ENCODE measurements at places on chromosomes 1 and 21.
A peak's percentile ranks its signal among the peaks of the same experiment; 100 is the strongest.

- DNase-seq: no peak
Observed at GRCh38 chr1:208030288-208031091, 119.6 kb upstream of the CD34 start.

DNA sequence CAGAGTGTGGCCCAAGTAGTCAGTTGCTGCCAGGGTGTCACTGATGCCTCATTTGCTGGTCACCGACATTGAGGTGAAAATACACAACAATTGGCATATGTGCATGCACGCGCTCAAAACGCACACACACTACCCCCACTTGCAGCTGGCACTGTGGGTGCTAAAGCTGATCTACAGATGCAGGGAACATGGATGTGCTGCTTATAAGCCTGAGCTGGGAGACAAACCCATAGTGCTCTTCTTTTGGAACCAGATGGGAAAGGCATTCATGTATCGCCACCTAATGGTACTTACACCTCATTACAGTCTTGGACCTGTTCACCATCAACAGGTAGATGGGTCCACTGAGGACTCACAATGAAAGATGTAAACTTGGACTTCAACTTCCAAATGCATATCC lies 70.3 kb upstream of the CAMK1G start:
- DNase-seq: no peak

DNA sequence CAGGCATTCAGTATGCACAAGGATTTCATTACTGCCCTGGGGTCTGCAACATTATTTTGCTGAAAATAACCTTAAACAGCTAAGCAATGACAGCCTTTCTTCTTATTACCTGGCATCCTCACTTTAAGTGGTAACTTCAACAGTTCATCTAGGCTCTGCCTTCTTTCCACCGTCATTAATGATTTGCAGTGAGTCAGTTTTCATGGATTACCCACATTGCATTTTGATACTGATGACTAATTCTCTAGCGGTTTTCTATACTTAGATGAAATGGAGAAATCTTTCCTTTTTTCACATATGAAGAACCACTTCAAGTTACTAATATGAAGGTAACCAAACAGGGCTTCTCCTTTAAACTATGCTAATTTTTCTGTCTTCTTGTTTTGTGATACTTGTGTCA lies 226.9 kb upstream of the TMPRSS15 start:
- no peak for DNase-seq

GRCh38 chr21:27528697-27529096 lies 561.8 kb upstream of the ADAMTS5 start:
- DNase-seq: no peak

GRCh38 chr1:156214024-156214748 lies 1.4 kb downstream of the PMF1 start:
- DNase-seq: no peak

GRCh38 chr21:25186273-25186672 lies 421.0 kb downstream of the MRPL39 start:
- DNase-seq: peak; percentile 1
